ENCODE measurements at places on chromosomes 4 and X.
A peak's percentile ranks its signal among the peaks of the same experiment; 100 is the strongest.

DNA sequence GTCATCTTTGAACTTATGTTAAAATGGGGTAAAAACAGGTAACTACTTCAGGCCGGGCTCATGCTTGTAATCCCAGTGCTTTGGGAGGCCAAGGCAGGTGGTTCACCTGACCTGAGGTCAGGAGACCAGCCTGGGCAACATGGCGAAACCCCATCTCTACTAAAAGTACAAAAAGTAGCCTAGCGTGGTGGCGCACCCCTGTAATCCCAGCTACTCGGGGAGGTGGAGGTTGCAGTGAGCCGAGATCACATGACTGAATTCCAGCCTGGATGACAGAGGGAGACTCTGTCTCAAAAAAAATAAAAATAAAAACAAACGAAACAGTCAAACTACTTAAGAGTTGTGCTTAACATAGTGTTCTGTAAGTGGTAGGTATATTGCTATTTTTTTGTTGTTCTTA is 2.5 kb downstream of the DDX3X start:
- no peak for DNase-seq

GRCh38 chrX:107610667-107611066 is 17.6 kb upstream of the PRPS1 start:
- no peak for DNase-seq

- peak; percentile 52 for DNase-seq
Observed at GRCh38 chrX:41923978-41924683, 777 bp upstream of the CASK start.

DNA sequence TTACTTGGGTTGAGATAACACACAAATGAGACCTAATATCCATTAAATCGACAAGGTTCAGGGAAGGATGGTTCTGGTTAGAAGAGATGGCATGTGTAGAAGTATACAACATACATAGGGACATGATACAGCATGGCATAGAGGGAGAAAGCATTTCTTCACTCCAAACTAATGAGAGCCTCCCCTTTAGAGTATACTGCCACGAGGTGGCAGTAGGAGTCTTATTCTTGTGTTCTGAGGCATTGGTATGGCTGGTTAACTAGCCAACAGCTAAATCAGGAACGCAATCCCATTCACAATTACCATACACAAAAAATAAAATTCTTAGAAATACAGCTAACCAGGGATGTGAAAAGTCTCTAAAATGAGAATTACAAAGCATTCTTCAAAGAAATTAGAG is 29.1 kb upstream of the TRO start:
- DNase-seq = peak; percentile 17

GRCh38 chr4:82138374-82138773 is 235.4 kb downstream of the HNRNPD start:
- no peak for DNase-seq

GRCh38 chrX:22300130-22300529 is 27.4 kb downstream of the CBLL2 start:
- no peak for DNase-seq

GRCh38 chr4:127240764-127241105 is 392.0 kb upstream of the INTU start:
- DNase-seq = no peak

DNA sequence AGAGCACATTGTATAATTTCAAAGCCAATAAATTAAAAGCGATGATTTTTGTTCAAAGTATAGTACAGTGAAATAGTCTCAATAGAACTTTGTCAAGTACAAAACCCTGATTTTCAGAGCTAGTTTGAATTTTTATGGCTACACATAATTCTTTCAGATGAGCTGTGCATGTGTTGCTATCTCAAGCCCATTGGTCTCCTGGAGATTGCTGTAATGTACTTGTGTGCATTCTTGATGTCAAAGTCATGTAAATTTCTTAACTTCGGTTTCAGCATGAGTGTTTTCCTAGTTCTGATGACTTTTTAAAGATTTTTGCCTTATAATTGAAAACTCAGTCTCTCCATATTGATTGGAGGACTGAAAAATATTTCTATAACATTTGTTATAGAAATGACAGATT is 200.8 kb downstream of the CEP135 start:
- DNase-seq = no peak
